ENCODE measurements at places on chromosomes 2 and 18. TPM values are rescaled to one million over a fixed set of nuclear protein-coding genes. Genes with fewer than 3 reads are reported as not detected.

The TMEM200C gene
- total RNA-seq: not detected

The CD28 gene
- total RNA-seq: 0.11 TPM

The LOXHD1 gene
- not detected for total RNA-seq

The COLEC11 gene
- total RNA-seq: not detected

The RASGRP3 gene
- not detected for total RNA-seq

The CD207 gene
- total RNA-seq: not detected

The GCG gene
- not detected for total RNA-seq

The CFC1 gene
- not detected for total RNA-seq

The ZEB2 gene
- total RNA-seq: 36.4 TPM

The HOXD9 gene
- 7.0 TPM for total RNA-seq

DNA sequence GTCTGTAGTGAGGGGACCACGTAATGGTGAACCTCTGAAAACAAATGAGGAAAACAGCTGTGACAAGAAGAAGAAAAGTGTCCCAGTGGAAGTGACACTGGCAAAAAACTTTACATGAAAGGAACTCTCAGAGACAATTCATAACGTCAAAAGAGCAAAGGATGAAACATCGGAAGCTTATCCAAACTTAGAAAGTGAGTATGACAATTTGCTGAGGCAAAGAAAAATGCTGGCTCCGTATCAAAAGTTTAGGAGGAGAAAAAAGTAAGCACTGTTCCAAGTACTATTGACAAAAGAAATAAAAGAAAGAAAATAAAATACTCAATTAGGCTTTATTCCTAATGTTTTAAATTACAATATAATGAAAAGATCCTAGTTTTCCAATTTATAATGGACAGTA lies 91.3 kb downstream of the NOL10 start:
- no peak for DNase-seq

DNA sequence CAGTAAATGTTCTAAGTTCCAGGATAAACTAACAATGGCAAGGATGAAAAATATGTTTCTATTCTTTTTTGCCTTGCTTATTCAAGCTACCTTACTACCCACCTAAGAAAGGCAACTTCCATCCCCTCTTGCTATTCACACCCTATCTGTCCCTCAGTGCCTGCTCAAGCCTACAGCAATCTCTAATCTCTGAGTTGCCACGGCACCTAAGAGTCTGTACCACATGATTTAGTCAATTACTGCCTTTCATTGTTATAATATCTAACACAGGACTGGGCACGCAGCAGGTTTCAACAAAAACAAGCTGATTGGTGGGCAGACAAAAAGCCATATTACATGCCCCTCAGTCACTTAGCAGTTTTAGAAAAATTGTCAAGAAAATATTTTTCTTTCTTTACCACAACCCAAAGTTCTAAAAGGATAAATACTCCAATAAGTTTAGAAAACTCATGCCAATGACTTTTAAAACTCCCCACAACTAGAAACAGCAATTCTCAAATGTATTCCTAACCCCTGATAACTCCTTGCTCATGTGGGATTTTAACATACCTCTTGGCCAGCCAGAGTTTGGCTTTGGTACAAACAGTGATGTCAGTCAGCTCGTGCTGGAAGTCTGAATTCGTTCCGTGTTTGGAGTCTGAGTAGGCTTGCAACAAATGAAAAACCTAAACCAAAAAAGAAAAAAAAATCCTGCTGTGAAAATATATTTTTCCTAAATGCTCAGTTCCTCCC lies 117.3 kb upstream of the ZFP36L2 start:
- DNase-seq: peak; percentile 88

DNA sequence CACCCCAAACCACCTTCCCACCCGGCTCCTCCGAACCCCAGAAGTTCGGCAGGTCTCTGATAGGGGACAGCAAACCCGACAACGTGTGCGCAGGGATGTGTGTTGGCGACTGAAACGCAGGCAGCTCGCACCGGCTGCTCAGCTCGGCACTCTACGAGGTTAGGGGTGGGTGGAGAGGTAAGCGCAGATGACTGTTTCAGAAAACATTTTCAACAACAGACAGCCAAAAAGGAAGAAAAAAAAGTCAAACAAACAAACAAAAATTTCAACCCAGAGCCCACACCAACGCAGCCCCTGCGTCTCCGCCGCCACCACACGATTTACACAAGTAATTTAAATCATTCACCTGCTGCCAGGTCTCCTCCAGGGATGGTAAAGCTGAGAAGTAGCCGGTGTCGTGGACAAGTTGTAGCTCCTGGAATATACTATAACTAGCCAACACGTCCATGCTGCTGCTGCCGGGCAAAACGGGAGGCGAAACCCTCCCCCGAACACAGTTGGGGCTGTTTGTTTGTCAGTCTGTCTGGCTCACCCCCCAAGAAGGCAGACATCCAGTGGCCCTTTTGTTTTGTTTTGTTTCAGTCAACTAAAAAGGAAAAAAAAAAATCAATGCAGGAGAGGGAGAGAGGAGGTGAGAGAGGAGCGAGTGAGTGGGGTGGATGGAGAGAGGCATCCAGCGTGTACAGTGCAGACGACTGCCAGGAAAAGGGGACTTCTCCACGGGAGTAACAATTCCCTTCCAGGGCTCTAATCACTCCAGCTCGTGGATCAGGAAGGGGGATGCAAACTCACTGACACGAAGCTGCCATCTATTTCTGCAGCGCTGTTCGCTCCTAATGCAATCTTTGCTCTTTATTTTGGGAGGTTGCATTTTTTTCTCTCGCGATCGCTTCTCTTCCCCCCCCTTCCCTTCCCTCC lies at the start of gene KLF7:
Gene KLF7, minus strand, starts transcription at position 828 of the 918 bp plus-strand sequence. Its CDS starts 380 bp downstream, at position 448.
- DNase-seq: peak; percentile 76

GRCh38 chr2:171389780-171390179 lies 44.0 kb downstream of the METTL8 start:
- no peak for DNase-seq

- no peak for DNase-seq
Measured at GRCh38 chr18:32847691-32848090, 74.9 kb upstream of the KLHL14 start.

- DNase-seq: no peak
Measured at GRCh38 chr18:8177330-8178016, 431.8 kb upstream of the RAB12 start.

- no peak for DNase-seq
Measured at GRCh38 chr18:378079-378478, 110.2 kb upstream of the THOC1 start.

DNA sequence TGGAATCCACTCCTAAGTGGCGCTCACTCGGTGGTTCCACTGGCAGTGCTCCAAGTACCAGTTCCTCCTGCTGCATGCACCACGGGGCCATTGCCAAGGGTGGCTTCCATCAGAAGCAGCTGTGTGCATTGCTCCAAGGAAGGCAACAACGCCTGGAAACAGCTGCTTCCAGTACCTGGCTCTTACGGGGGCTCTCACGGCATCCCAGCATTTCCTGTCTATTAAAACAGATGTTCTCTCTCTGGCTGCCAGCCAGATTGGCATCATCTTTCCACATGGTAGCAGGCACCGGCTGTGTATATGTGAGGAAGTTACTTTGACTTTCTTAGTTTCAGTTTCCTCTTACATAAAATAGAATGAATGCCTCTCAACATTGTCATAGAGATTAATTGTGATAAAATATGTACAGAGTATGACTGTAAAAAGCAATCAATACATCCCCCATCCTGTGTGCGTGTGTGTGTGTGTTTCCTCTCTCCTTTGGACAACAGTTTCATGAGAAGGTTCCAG lies 84.9 kb downstream of the CMPK2 start:
- DNase-seq: peak; percentile 36

- no peak for DNase-seq
Measured at GRCh38 chr2:64122358-64122757, 21.9 kb downstream of the PELI1 start.

DNA sequence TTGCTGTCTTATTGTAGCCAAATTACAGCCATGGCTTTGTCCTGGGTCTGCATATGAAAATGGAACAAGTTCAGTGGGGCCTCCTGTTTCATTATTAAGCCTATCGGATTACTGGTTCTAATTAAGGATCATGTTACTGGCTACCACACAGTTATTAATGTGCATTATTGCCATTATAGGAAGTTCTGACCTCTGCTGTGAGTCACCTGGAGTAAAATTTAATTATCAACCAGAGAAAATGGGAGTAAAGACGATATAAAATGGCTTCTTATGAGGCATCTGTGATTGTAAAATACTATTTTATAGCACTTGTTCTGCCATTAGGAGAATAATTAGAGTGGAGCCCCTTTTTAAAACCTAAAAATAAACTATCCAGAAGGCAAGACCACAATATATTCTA lies 143.3 kb upstream of the ITGB6 start:
- DNase-seq: no peak

DNA sequence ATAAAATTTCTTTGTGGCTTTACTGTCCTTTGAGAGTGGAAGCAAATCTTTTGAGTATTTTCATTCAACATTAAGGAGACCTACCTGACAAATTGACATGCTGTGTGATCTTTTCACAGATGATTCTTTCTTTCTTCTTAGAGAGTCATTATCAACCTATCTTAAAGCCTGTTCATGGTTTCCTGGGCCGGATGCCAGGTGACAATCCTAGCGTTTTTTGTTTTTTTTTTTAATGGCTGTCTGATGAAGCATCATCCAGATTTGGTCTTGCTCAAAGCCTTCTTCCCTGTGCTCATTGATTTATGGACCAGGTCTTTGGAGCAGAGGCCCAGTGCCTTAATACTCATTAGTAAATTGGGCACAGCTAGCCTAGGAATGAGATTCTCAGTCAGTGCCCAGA lies 9.8 kb upstream of the MGAT5 start:
- DNase-seq: peak; percentile 60

GRCh38 chr18:42850174-42851083 lies 265.1 kb downstream of the RIT2 start:
- no peak for DNase-seq

GRCh38 chr2:72887740-72888437 lies 681 bp downstream of the SPR start:
- peak; percentile 93 for DNase-seq

DNA sequence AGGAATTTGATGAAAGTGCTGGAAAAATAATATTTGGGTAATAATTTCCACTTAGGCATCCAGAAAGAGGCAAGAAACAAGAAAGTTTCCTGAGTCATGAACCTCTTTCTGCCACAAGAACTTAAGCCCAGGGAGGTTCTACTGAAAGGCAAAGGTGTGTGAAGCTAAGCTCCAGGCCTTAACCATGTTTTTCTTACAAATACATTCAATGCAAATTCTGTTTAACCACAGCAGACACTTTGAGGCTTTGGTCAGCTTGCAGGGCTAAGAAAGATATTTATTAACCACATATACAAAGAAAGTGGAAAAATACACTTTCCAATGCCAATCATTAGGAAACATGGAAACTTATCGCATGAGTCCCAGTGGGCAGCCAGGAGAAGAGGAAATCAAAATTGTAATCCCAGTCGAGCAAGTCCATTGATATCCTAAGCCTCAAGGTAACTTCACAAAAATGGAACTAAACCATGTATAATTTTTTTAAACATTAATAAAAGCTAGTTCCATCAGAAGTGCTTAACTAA lies 68.3 kb downstream of the PIEZO2 start:
- no peak for DNase-seq

DNA sequence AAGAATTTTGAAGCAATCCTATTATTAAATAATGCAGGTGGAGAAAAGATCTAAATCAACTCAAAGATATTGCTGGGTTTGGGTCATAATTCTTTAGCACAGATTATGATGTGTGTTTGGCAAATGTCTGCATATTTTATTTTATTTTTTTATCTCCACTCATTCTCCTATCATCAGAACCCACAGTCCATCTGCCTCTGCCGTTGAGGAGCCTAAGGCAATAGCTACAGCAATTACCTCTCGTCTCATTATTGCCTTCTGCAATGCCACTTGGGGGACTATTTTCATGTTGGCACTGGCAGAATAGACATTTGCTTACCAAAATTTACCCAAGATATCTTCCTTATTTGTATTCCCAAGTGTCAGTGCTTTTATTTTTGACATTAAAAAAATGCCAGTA lies 815.9 kb upstream of the CNTNAP5 start:
- no peak for DNase-seq

All from GM23248 (cell line).